EL (cell line): ENCODE measurements at places on chromosomes 12 and 14.
A peak's percentile ranks its signal among the peaks of the same experiment; 100 is the strongest.

GRCh38 chr14:52067873-52068614 is 815 bp downstream of the NID2 start:
- DNase-seq, result peak; percentile 66

DNA sequence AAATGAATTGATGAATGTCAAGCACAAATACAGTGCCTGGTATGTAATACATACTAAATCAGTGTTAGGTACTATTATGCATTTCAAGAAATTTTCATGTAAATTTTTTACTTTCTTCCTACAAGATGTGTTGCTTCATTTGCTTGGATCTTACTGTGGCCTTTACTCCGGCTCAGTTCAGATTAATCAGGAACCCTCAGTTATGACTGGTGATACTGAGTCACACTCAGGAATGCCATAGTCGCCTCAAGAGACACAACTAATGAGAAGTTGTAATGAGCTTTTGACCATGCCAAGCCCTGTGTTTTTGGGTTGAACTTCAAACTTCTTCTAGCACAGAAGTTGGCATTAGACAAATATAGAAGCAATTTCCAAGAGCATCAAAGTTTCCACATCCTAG is 96.0 kb downstream of the TGFB3 start:
- peak; percentile 82 for DNase-seq

DNA sequence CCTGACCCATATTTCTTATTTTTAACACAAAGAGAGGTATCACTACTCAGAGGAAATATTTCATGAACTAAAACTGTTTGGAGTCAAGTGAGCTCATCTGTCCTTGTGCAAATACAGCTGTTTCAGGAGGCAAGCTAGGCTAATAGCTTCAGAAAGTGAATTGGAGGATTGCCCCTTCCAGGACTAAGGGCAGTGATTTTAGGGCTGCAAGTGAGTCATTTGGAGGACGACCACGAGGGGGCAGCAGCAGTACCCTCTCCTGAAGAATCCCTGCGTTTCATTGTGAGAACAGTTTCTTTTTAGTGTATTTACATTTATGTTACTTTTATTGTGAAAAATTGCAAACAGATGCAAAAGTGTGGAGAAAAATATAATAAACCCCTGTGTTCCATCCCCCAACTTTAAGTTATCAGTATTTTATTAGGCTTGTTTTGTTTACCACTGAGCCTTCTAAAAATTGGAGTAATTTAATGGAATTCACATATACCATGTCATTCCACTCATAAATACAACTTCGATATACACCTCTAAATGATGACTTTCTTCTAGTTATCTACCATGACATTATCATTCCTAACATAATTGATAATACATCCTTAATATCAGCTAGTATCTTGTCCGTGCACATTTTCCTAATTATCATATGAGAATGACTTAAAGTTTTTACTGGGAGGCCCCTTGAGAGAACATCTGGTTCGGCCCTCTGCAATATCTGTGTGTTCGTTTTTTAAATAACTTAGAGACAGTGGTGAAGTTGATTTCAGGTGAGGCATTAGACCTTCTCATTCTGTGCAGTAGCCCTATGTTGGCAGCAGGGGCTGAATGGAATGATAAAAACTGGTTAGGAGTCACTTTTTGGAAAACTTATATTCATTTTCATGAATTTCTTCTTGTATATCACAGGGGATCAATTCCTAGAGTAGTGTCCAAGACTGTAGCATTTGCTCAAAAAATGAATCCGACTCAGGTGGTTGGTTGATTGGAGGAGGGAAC is 13.7 kb downstream of the FOXJ2 start:
- peak; percentile 74 for DNase-seq

GRCh38 chr12:90460681-90461080 is 494.3 kb downstream of the CCER1 start:
- DNase-seq, result no peak

- no peak for DNase-seq
These were observed 38.0 kb downstream of the SLC2A14 start for GRCh38 chr12:7834701-7835100.

DNA sequence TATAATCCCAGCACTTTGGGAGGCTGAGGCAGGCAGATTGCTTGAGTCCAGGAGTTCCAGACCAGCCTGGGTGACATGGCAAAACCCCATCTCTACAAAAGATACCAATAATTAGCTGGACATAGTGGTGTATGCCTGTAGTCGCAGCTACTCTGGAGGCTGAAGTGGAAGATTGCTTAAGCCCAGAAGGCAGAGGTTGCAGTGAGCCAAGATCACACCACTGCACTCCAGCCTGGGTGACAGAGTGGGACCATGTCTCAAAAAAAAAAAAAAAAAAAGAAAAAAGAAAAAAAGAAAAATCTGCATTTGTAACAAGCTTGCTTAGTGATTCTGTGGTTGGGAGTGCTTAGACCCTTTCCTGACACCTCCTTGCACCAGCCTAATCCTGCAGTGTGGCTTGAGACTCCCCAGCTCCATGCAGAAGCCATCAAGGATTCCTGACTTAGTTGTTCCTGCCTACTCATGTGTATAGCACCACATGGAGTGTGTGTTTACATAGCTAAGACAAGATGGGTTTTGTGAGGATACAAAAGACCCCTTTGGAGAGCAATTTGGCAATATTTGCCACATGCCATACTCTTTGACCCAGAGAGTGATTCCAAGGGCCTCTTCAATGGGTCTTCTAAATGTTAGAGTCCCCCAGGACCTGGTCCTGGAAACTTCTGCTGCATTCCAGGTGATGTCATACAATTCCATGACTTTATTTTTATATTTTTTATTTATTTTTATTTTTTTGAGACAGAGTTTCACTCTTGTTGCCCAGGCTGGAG is 5.1 kb upstream of the TMED10 start:
- DNase-seq, result no peak

GRCh38 chr14:99792551-99793212 is 531 bp upstream of the EML1 start:
- peak; percentile 27 for DNase-seq
